Stimulated activated CD8-positive, alpha-beta memory T cell treated with anti-CD3 and anti-CD28 coated beads, Interleukin-4, amount 100 ng/mL, for 1 hour (primary cell): ENCODE measurements at places on chromosomes 6 and 20.

- DNase-seq: no peak
Measured at GRCh38 chr6:109508166-109508860, 25.3 kb upstream of the ZBTB24 start.

GRCh38 chr6:111559188-111560097 is 46.2 kb downstream of the TRAF3IP2 start:
- no peak for DNase-seq

DNA sequence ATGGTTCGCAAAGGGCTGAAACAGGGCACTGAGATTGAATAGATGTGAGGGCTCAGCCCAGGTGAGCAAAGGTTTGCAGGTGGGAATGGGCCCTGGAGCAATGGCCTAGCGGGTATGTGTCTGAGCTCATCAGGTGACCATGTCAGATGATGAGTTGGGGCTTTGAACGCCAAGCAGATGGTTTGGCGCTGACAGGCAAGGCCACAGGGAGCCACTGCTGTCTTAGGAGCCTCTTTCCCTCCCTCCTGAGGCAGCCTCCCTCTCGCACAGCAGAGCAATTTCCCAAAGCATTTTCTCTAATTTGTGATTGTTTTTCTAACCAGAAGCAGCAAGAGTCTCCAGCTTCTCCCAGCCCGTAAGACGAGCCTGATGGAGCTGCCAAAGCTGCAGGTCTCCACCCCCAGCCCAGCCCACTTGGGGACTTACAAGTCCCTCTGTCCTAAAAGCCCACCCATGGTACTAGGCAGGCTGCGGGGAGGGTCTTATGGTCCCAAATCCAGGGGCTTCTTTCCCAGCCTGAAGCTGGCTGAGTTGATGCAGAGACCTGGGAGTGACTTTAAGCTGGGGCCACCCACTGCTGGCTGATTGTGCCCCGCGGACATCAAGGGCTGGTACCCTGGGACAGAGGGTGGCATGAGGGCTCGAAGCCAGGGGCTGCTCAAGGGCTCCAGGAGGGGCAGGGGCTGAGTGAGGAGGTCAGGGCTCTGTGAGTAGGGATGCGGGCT is 11.6 kb downstream of the CDH22 start:
- no peak for DNase-seq

- no peak for DNase-seq
Measured at GRCh38 chr6:8054276-8054675, 9.9 kb downstream of the BLOC1S5 start.

- DNase-seq: no peak
Measured at GRCh38 chr6:165847407-165848085, 184.5 kb upstream of the PDE10A start.

DNA sequence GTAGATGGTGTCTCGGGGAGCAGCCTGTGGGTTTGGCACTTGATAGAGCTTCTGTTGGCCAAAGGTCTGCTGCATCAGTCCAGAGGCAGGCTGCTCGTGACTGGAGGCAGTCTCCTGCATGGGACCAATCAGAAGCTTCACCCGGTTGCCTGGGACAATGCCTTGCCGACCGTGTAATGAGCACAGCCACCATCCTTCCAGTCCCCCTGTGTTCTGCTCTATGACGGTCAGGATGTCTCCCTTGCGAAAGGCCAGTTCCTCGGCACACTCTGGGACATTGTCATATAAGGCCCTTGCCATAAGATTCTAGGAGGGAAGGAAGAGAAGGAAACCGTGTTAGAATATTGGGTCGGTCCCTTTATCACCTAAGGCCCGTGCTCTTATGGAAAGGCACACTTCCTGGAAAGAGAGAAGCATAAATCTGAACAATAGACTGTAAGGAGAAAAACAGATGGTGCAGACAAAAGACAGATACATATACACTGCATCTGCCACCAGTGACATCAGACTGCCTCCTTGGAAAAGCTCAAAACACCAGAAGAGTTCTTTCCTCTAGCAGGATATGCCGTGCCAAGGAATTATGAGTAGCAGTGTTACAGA is 18.9 kb downstream of the NEDD9 start:
- DNase-seq: no peak

GRCh38 chr20:44537993-44538392 is 16.1 kb upstream of the SERINC3 start:
- DNase-seq: no peak

DNA sequence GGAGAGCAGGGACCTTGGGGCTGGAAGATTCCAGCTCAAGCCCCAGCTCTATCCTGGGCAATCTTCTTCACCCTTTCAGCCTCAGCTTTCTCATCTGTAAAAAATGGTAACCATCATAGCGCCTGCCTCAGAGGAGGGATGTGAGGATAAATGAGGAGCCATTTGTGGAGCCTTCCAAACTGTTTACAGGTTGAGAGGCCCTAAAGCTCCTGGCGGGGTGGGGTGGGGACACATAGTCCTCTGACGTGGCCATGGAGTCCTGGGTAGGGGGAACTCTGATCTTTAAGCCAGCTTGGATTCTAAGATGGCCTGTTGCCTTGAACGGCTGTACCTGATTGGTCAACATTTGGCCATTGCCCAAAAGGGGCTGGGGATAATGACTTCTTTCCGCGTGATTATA is 111.1 kb downstream of the TOX2 start:
- no peak for DNase-seq

DNA sequence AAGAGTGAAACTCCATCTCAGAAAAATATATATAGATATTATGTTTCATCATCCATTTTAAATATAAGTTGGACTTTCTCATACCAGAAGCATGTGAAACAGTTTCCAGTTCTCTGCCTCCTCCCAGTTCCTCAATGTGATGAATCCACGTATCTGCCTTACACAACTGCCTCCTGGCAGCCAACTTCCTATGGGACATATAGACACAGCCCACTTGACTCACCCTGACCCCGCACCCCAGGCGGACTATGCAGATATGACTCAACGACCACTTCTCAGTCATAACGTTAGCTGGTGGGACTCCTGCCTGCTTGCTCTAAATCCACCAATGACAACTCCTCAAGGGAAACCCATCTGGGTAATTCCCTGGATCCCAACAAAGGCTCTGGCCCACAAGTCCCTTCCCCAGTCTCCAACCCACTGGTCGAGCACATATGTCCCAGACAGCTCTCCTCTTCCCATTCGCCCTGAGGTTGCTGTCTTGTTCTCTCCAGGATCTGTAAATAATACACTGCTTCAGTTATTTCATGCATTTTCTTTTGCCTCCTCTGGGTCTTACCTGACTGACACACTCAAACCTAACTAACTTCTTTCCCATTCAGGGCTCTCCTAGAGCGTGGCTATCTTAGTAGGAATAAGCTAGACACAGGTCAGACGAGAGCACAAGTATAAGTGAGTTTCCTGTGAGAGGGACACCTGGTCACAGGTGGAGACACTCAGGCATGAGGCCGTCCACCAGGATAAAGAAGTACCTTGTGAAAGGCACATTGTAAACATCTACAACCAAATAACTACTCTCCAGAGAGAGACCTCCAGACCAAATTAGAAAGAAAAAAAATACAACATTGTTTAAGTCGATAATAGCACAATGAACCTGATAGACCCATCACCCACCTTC is 548.5 kb downstream of the CD83 start:
- no peak for DNase-seq

- no peak for DNase-seq
Measured at GRCh38 chr6:126039284-126039683, 52.9 kb downstream of the TRMT11 start.

- DNase-seq: no peak
Measured at GRCh38 chr20:13382786-13383185, 161.7 kb downstream of the ISM1 start.

- no peak for DNase-seq
Measured at GRCh38 chr20:49811825-49812506, 662 bp upstream of the SLC9A8 start.

DNA sequence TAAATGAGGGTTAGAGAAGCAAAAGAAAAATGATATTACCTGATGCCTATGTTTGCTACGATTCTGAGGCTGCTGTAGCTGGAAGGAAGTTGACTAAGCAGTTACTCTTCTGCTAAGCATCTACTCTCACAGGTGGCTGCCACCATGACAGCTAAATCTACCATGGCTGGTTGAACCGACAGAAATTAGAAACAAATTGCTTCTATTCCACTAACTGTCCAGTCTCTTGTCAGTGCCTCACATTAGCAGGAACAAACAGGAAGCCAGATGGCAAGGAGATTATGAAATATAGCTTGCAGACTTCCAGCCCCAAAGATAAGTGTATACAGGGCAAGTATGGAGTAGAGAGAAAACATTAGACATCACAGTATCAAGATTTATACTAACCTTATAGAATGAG is 59.4 kb upstream of the TMEM200A start:
- no peak for DNase-seq

DNA sequence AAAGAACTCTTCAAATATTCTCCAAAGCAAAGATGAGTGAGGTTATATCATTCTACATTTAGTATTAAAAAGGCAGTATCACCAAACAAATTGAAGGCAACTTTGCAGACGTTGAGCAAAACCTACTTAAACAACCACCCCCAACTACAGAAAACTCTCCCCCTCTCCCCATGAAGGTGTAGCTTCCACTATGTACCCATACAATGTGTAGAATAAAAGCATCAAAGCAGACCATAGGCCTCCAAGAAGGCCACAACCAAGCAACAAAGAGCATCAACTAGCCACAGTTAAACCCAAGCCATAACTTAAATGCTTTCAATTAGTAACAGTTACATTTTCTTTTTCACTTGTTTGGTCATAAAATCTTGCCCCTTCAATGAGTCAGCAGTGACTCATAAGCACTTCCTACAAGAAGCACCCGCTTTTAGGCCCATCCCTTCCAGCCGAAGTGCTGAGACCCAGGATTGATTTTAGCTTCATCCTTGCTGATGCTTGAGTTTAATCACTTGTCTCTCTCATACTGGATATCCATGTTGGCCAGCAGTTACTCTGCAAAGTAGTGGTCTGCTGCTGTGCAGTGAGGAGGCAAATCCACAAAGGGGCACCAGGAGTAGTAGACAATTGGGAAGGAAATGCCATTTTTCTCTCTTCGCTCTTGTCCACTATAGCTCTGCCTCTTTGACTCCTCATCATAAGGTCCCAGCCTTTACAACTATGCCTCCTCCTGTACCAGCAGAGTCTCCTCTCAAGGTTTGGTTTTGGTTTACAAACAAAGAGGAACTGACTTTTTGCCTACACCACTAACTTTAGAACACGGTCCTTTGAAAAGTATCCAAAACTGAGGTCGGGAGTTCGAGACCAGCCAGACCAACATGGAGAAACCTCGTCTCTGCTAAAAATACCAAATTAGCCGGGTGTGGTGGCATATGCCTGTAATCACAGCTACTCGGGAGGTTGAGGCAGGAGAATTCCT is 8.4 kb upstream of the NUP153 start:
- DNase-seq: no peak

DNA sequence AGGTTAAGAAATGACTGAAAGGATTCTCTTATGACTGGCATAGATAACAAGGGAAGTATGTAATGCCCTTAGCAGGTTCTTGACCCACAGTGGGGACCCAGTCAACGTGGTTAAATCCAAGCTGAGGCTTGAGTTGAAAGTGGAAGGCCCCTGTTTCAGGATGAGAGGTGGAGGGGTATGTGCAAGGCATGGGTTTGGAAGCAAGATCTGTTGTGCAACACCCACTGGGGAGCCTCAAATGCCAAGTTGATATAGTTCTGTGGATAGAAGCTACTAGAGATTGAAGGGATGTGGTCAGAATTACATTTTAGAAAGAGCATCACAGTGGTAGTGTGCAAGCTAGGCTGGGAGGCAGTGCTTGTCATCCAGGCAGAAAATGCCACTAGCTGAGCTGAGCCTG is 5.1 kb downstream of the PABPC1L start:
- DNase-seq: no peak

- DNase-seq: no peak
Measured at GRCh38 chr6:170497841-170498301, 55.2 kb downstream of the PSMB1 start.

- DNase-seq: no peak
Measured at GRCh38 chr6:73006146-73006545, 219.2 kb downstream of the KHDC1L start.

DNA sequence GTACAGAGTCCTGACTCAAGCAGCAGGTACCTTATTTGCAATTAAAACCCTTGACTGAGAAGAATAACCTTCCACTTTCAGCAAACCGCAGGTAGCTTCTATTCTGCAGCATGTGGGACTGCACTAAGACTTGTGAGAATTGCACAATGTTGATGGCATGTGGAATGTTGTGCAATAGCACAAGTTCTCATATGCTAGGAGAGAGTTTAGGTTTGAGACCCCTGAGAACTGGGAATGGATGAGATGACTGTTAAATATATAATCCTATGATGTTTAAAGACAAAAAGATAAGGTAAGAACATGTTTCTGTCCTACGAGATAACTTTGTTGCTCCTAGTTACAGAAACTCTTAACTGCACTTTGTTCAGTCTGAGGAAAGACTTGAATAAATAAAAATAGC is 194.6 kb downstream of the OTOR start:
- no peak for DNase-seq

DNA sequence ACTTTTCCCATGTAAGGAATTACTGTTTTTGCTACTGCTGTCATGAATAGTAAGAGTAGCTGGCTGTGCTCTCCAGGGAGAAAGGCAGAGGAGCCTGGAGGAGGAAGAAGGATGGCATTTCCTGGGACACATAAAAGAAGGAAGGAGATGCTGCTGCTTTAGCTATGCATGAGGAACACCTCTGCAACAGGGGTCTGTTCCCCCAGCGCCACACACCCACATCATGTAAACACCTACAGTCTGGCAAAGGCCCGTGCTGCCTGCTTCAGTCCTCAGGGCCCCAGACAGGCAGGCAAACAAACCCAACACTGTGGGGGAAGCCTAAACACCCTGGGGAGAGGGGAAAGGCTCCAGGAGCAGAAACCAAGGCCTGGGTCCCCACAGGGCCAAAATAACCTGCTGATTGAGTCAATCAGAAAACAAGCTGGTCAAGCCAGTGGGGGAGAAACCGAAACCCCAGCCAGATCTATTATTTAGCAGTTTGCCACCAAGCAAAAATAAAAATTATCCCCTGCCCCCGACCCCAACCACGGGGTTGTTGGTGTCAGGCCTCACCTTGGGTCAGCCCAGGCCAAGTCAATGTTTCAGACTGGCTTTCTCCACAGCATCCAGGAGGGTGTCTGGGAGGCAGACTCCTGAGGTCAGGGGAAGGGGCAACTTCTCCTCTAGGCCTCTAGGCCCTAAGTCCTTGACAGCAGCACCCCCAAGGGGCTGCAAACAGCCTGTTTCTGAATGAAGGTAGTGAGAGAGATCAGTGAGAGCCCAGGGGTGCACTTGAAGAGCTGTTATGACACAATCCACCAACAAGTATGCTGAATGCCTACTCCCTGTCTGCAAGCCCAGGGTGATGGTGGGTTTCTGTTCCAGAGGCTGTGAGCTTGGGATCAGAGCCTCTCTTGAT is 34.6 kb upstream of the SCUBE3 start:
- no peak for DNase-seq

GRCh38 chr6:104955927-104956730 is 778 bp upstream of the LIN28B start:
- DNase-seq: no peak

GRCh38 chr6:110390404-110390803 is 25.0 kb downstream of the DDO start:
- DNase-seq: no peak
